ENCODE measurements at places on chromosomes 13 and 19. TPM values are rescaled to one million over a fixed set of nuclear protein-coding genes. Genes with fewer than 3 reads are reported as not detected.

DNA sequence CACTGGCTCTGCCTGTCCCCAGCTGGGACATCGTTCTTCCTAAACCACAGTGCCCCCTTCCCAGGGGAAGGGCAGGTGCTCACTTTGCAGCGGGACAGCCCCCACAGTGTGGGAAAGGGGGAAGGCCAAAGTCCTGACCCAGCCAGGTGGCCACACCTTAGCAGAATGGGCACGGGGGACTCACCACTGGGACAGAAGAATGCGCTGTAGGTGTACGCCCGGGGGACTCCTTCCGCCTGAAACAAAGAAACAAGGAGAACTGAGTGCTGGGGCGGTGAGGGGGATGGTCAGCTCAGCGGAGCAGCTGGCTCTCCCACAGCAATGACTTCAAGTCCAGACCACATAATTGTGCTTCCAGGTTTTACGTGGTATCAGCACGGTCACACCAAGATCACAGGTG is 49.4 kb downstream of the F2RL3 start:
- DNase-seq: no peak

- no peak for DNase-seq
These were observed 48.0 kb upstream of the WASF3 start for GRCh38 chr13:26509491-26509890.

DNA sequence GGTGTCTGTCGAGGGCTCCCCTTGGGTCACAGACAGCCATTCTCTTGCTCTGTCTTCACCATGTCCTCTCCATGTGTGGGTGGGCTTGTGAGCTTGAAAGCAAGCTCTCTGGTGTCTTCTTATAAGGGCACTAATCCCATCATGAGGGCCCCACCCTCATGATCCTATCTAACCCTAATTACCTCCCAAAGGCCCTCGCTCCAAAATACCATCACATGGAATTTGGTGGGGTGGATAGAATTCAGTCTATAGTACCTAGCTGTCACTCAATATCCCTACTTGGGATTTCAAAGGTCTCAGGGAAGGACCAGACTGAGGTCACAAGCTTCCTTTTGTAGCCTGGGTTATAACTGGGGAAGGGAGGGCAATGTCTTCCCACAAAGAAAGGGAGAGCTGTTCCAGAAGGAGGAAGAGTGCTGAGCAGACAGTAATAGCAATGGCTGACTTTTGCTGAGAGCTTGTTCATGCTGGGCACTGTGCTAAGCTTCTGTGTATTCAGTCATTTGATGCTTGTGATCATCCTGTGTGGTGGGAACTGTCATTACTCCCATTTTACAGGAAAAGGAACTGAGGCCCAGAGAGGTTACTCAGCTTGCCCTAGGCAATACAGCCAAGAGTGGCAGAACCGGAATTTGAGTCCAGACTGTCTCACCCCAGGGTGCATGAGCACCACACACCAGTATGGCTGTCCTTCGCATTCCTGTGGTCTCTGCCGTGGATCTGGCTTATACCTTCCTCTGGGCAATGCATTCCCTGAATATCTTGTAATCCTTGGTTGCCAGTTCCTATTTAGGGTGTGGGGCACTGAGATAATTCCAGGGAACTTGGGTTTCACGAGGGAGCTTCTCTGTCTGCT is 8.2 kb downstream of the FXYD5 start:
- no peak for DNase-seq

GRCh38 chr19:7641290-7642276 is 4.7 kb downstream of the STXBP2 start:
- DNase-seq: no peak

DNA sequence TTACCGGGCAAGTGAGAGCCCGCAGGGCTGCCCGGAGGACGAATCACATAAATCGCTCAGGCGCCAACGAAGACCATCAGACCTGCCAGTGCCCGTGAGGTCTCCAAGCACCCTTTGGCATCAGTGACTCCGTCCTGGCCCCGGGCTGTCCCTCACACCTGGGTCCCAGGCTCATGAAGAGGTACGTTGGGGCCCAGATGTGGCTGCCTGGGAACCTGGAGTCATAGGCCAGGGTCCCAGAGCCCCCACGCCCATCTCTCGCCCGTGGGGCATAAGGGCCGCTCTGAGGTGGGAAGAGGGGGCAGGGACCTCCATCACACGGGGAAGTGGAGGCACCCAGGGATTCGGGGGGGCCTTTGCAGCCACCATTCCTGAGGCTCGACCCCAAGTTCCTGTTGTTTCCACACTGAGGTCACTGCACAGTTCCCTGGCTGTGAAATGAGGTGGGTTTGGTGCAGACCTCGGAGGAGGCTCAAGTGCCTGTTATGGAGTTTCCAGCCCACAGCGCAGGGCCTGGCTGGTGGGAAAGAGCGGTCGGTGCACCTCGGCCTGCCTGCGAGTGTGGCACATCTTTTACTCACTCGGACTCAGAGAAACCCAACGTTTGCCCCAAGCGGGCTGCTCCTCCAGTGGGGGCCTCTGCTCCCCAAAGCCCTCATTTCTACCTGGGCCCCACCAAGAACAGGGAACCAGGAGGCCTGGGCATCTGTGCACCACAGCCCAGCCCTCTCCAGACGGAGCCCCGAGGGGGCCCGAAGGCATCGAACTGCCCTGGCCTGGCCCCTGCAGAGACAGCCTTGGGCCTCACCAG is 35.9 kb upstream of the C13orf46 start:
- DNase-seq: no peak

- no peak for DNase-seq
These were observed 788.3 kb downstream of the UQCRFS1 start for GRCh38 chr19:28424662-28425045.

DNA sequence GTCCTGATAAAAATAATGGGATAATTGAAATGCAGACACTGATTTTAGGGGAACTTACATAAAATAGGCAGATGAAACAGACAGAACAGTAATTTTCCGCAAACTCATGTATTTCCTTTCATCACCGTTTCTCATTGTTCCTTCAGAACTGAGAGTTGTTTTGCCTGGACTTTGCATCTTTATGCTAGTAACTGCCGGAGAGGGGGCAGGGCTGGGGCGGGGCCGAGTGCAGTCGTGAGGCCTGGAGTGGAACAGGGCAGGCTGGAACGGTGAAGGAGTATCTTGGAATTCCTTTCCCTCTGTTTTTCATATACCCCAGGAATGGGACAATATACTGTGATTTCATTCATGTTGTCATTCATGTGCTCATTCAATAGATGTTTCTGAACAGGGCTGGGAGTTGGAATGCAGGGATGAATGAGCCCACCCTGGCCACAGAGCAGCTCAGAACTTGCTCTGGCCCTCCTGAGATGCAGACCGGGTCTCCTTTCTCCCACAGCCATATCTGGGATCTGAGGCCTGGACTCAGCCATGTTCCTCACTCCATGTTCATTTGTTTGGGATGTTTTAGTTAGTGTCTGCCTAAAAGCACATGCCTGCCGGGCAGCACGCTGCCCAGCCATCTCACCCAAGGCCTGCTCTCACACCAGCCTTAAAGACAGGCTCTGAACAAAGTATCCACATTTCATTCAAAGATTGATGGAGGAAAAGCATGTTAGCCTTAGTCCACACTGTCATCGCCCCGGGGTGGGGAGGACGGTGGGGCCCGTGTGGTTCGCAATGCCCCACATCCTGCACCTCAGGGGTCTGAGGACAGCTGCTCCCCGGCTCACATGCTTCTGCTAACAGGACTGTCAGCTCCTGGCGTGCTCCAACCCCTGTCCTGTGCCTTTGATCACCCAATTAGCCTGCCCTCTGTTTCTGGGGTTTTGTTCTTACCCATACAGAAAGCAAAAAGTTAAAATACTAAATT is 92.9 kb downstream of the SOX1 start:
- no peak for DNase-seq

DNA sequence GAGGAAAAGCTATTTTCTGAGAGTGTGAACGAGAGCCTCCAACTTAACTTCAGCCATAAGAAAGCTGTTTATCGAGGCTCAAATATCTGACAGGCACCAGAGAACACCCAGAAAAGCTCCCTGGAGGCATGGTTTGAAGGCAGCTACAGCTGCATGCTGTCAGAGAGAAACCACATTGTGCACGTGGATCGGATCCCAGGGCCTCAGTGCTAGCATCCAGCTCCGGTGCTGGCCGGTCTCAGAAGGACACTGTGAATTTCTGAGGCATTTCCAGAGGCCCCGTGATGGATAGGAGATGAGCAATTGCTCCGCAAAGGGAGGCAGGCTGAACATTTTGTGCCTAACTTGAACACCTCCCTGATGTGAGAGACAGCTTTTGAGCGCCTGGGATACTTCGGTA is 315.7 kb downstream of the FGF9 start:
- no peak for DNase-seq

DNA sequence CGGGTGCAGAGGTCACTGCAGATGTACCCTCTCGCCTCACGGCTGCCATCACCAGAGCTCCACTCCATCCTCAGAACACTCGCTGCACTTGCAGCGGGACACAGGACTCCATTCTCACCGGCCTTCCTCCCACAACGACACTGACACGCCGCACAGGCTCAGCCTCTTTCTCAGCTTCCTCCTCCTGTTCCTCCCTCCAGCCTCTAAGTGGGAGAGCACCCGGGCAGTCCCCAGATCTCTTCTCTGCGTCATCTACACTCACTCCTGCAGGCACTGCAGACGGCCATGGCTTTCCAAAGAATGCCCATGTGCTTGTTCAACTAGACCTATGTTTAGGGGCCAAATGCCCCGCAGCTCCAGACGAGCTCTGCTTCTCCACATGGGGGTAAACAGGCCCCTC is 14.3 kb upstream of the FKRP start:
- no peak for DNase-seq

DNA sequence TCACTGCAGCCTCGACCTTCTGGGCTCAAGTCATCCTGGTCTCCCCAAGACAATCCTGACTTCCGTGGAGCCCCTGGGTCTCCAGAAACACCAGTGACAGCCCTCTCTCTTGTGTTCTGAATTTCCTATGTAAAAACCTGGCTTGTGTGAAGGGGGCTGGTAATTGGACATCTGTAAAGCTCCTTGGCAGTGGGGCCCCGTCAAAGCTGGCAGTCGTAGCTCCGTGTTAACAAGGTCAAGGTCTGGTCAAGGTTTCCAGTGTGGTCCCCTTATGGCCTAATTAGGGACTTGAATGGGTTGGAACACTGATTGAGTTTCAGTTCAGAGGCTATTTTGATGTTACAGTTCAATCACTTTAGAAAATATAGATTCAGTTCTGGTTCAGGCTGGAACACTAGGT is 32.8 kb upstream of the NDUFS7 start:
- no peak for DNase-seq

- DNase-seq: peak; percentile 73
These were observed 14.6 kb downstream of the GNA11 start for GRCh38 chr19:3108775-3109174.

- DNase-seq: no peak
These were observed 36.3 kb upstream of the PTPRS start for GRCh38 chr19:5376928-5377327.

DNA sequence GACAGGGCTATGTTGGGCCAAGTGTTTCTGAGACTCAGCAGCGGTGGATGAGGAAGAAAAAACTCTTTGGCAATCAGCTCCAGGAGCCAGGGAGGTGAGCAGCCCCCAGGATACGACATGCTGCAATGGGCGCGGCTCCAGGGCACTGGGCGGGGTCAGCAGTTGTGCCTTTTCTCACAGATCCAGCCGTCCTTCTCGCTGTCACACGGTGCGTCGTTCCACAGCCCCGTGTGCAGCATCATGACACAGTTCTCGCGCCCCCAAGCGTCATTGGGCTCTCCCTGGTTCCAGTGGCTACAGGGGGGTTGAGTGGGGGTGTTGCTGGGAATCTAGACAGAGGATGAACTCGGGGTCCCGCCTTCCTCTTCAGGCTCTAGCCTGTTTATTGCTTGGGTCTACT is 2.7 kb downstream of the CLEC4G start:
- no peak for DNase-seq

- DNase-seq: no peak
These were observed 21.7 kb downstream of the ZNF45 start for GRCh38 chr19:43913383-43913782.

GRCh38 chr19:35135389-35135909 is 590 bp upstream of the LGI4 start:
- DNase-seq: peak; percentile 80

- DNase-seq: no peak
These were observed 37.5 kb downstream of the ARRDC2 start for GRCh38 chr19:18045307-18046050.

GRCh38 chr13:49584771-49585182 is 581 bp downstream of the RCBTB1 start:
- peak; percentile 10 for DNase-seq

DNA sequence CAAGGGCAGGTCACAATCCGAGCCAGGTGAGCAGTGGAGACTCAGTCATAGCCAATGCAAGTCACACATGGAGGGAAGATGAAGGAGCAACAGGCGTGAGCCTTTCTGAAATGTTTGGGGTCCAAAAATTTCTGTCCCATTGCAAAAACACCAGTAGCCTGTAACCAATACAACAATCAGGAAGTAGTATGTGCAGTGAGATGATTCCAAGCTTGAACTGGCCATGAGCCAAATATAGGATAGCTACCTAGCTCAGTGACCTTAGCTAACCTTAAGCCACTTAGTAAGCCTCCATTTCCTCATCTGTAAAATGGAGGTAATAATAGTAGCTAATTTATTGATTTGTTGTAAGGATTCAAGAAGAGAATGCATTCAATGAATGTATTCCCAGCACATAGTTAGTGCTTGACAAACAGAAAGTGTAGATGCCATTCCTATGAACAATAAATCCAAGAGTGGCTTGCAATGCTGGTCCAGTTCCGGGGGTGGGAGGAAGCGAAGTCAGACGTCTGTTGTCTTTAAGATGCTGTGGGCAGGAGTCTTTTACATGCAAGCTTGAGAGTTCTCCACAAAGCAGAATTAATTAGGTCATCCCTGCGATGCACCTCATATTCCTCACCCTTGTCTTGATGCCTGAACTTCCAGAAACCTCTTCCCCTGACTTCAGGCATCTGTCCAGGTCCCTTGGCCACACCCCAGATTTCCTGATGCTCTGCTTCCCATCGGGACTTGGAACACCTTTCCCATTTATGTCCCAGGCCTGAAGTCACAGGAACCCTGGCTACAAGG is 195.7 kb upstream of the UBL3 start:
- no peak for DNase-seq

- peak; percentile 71 for DNase-seq
These were observed 1.1 kb upstream of the ZNF763 start for GRCh38 chr19:11963566-11964355.

ZNF430 gene
- total RNA-seq: 27.7 TPM

SIAH3 gene
- total RNA-seq: 0.38 TPM

SMIM44 gene
- not detected for total RNA-seq

KIR3DL1 gene
- total RNA-seq: 0.21 TPM

FDX2 gene
- 16.3 TPM for total RNA-seq

RDH8 gene
- not detected for total RNA-seq

C13orf42 gene
- not detected for total RNA-seq

PSG6 gene
- total RNA-seq: not detected

KANK3 gene
- 0.99 TPM for total RNA-seq

WDR87 gene
- total RNA-seq: not detected

CGB3 gene
- not detected for total RNA-seq

MISP3 gene
- total RNA-seq: 4.6 TPM

PEG3 gene
- total RNA-seq: 0.12 TPM

CLEC4G gene
- not detected for total RNA-seq

ZNF610 gene
- 2.3 TPM for total RNA-seq
